ENCODE measurements at places on chromosomes 12 and 14. TPM values are rescaled to one million over a fixed set of nuclear protein-coding genes. Genes with fewer than 3 reads are reported as not detected.

GRCh38 chr12:6818222-6818621 is 3.4 kb upstream of the GPR162 start:
- no peaks in the 10 kb centered on the region for H3K36me3 ChIP-seq
- H3K27me3 ChIP-seq, result no peaks in the 10 kb centered on the region
- no peak overlapping the region for H3K4me3 ChIP-seq

DNA sequence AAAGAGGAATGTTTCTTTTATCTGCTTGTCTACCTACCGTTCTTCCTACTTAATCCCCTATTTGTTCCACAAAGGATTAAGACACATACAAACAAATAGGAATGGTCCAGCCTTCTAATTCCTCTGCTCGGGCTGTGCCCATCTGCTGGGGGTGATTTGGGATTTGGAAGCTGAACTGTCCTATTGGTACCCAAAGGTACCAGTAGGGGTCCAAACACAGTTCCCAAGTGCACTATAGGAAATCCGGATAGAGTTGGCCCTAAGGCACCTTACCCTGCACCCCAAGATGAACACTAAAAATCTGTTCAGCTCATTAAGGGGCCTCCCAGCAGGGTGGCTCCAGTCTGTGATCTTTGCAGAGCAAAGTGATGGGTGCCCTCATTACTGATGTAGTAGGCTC is 566.9 kb downstream of the NRXN3 start:
- no peaks in the 10 kb centered on the region for H3K27me3 ChIP-seq
- no peak overlapping the region for H3K27ac ChIP-seq
- H3K4me1 ChIP-seq, result no peaks in the 10 kb centered on the region
- H3K36me3 ChIP-seq, result no peaks in the 10 kb centered on the region

- H3K27ac ChIP-seq, result no peak overlapping the region
- H3K4me3 ChIP-seq, result no peak overlapping the region
- no peaks in the 10 kb centered on the region for H3K4me1 ChIP-seq
- DNase-seq, result peak; percentile 86
Measured at GRCh38 chr12:69154585-69155363, 84.6 kb upstream of the CPSF6 start.

Gene HOXC12
- total RNA-seq, result not detected

- peaks cover 30% of the 10 kb centered on the region for H3K4me1 ChIP-seq
- no peaks in the 10 kb centered on the region for H3K27me3 ChIP-seq
- DNase-seq, result peak; percentile 72
- H3K36me3 ChIP-seq, result peaks cover 96% of the 10 kb centered on the region
Measured at GRCh38 chr12:120101617-120102016, 14.9 kb downstream of the RAB35 start.

GRCh38 chr12:64669270-64669842 is 59.1 kb downstream of the RASSF3 start:
- peaks cover 100% of the 10 kb centered on the region for H3K4me1 ChIP-seq
- H3K27me3 ChIP-seq, result no peaks in the 10 kb centered on the region
- no peaks in the 10 kb centered on the region for H3K36me3 ChIP-seq
- peak overlapping the region; percentile 91 for H3K27ac ChIP-seq
- peak; percentile 73 for DNase-seq

Gene USP15
- total RNA-seq, result 21.4 TPM

Gene RPS6KA5
- total RNA-seq, result 10.6 TPM

DNA sequence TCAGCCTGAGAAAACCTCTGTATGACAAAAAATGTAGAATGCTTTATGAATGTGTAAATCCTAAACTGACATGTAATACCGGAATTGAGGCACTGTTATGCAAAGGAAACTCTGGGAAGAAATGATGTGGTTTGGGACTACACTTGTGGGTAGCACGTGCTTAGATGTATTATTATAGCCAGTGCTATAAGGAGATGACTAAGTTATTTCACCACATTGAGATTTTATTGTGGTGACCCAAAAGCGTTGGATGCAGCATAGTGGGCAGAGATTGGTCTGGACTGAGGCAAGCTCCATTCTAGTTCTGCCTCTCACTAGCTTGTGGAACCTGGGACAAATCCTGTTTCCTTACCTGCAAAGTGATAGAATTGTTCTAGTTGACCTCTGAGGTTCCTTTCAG is 172.2 kb downstream of the SNAPC1 start:
- no peaks in the 10 kb centered on the region for H3K36me3 ChIP-seq
- H3K27ac ChIP-seq, result no peak overlapping the region
- no peaks in the 10 kb centered on the region for H3K27me3 ChIP-seq

DNA sequence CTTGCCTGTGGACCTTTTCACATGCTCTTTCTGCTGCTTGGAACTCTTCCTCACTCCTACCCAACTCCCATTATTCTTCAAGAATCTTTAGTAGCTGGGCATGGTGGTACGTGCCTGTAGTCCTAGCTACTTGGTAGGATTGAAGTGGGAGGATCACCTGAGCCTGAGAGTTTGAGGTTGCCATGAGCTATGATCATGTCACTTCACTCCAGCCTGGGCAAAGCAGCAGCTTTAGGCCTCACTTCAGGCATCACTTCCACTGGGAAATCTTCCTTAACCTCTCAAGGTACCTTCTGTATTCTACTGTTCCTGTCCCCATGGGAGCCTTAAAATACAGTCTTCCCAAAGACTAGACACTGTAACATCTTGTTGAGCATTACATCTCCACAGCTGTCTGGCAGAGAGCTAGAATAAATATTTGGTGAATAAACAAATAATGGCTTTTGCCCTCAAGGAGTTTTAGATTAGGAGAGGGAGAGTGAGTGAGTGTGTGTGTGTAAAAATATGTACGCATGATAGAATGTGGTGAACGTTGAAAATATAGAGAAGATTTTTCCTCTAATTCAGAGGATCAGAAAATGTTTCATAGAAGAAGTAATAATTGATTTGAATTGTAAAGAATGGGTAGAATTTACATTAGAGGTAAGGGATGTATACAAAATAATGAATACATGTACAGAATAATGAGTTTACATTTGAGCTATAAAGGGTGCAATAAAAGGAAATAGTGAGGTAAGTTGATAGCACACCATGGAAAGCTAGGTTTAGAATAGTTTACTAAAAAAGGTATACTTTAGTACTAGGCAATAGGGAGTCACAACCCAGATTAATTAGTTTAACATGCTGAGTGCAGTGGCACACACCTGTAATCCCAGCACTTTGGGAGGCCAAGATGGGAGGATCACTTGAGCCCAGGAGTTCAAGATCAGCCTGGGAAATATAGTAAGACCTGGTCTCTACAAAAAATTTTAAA is 29.2 kb upstream of the BMAL2 start:
- no peaks in the 10 kb centered on the region for H3K27me3 ChIP-seq
- H3K36me3 ChIP-seq, result peaks cover 30% of the 10 kb centered on the region
- DNase-seq, result no peak
- H3K4me1 ChIP-seq, result no peaks in the 10 kb centered on the region
- H3K4me3 ChIP-seq, result no peak overlapping the region

Gene MYO1H
- total RNA-seq, result not detected

DNA sequence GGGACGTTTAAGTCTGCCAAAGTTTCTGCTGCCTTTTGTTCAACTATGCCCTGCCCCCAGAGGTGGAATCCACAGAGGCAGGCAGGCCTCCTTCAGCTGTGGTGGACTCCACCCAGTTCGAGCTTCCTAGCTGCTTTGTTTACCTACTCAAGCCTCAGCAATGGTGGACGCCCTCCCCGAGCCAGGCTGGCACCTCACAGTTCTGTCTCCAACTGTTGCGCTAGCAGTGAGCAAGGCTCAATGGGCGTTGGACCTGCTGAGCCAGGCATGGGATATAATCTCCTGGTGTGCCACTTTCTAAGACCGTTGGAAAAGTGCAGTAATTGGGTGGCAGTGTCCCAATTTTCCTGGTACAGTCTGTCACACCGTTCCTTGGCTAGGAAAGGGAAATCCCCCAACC is 444.7 kb downstream of the FLRT2 start:
- no peak for DNase-seq
- no peak overlapping the region for H3K27ac ChIP-seq
- H3K36me3 ChIP-seq, result no peaks in the 10 kb centered on the region
- no peaks in the 10 kb centered on the region for H3K27me3 ChIP-seq
- H3K4me3 ChIP-seq, result no peak overlapping the region
- H3K4me1 ChIP-seq, result no peaks in the 10 kb centered on the region

Gene CRACR2A
- 4.5 TPM for total RNA-seq

DNA sequence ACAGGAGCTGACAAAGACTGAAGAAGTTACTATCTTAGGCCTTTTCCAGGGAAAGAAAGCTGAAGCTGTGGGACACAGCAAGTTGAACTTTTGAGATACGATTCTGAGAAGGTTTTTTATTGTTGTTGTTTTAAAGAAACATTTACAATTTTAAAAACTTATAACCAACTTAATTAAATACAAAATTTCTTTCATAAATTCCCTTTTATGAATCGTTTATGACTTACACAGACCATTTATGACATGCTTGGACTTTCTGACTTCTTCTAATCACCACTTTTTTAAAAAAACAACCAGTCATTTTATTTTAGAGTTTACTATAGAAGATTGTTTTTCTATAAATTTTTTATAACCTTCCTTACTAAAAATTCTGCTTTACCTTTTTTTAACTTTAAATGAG is 68.7 kb downstream of the DHRS2 start:
- H3K4me1 ChIP-seq, result no peaks in the 10 kb centered on the region
- H3K27ac ChIP-seq, result no peak overlapping the region
- H3K36me3 ChIP-seq, result no peaks in the 10 kb centered on the region
- H3K27me3 ChIP-seq, result no peaks in the 10 kb centered on the region

Gene TMEM52B
- 0.14 TPM for total RNA-seq

Gene EPYC
- not detected for total RNA-seq

- peak overlapping the region; percentile 65 for H3K4me3 ChIP-seq
- H3K36me3 ChIP-seq, result no peaks in the 10 kb centered on the region
- DNase-seq, result peak; percentile 58
- H3K27ac ChIP-seq, result peak overlapping the region; percentile 98
- no peaks in the 10 kb centered on the region for H3K27me3 ChIP-seq
- peaks cover 43% of the 10 kb centered on the region for H3K4me1 ChIP-seq
Measured at GRCh38 chr14:90384543-90384911, 12.3 kb upstream of the CALM1 start.

Gene SOAT2
- not detected for total RNA-seq

DNA sequence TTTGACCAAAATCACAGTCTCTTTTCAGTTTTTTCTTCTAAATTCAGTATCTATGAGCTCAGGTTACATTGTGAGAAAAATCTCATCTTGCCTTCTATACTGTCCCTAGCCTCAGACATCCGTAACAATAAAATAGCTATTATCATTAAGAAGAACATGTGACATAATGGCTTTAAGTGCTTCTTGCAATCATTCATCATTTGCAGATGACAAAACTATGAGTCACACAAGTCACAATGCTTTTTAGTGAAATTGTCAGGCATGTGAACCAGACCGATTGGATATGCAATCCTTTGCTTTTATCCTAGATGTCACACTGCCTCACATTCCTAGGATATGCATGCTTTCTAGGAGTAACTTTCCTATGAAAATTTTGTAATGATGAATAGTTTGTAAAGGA is 313.1 kb downstream of the SLC6A15 start:
- H3K4me1 ChIP-seq, result no peaks in the 10 kb centered on the region
- no peaks in the 10 kb centered on the region for H3K27me3 ChIP-seq
- DNase-seq, result no peak
- no peak overlapping the region for H3K4me3 ChIP-seq

Gene GALNT16
- total RNA-seq, result 0.58 TPM

- H3K27me3 ChIP-seq, result no peaks in the 10 kb centered on the region
- peaks cover 93% of the 10 kb centered on the region for H3K4me1 ChIP-seq
- no peak for DNase-seq
- no peak overlapping the region for H3K27ac ChIP-seq
Measured at GRCh38 chr14:69671365-69672030, 60.1 kb downstream of the SUSD6 start.

DNA sequence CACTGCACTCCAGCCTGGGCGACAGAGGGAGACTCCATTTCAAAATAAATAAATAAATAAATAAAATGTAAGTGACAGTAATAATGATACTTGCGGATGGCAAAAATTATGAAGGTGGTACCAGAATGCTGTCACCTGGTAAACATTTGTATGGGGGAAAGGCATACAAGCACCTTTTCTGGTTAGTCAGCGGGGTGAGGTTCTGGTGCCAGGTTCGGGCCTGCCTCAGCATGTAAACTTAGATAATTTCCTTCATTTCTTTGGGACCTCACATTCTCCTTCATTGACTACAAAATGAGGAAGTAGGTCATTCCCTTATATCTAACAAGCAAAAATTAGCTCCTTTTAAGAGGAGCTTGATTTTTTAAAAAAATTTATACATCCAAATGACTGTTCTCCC is 10.8 kb downstream of the VTI1B start:
- H3K27ac ChIP-seq, result no peak overlapping the region
- H3K4me3 ChIP-seq, result no peak overlapping the region
- no peak for DNase-seq
- peaks cover 37% of the 10 kb centered on the region for H3K4me1 ChIP-seq

DNA sequence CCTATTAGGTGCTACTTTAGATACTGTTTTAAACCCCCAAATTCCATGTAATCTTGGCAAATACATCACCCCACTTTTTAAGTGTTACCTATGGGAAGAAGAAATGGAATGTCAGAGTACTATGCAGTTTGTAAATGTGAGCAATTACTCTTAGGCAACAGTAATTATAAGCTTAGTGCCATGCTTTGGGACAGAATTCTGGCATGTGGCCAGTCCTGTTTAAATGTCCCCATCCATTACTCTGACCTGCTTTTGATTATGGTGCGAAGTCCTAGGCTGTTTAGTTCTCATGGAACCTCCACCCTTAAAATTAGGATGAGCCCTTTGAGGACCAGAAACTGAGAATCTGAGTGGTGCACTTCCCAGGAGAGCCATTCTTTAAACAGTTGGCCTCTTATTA is 321.4 kb upstream of the RGS6 start:
- peak; percentile 21 for DNase-seq
- H3K27ac ChIP-seq, result no peak overlapping the region
- H3K27me3 ChIP-seq, result no peaks in the 10 kb centered on the region
- H3K4me3 ChIP-seq, result no peak overlapping the region

DNA sequence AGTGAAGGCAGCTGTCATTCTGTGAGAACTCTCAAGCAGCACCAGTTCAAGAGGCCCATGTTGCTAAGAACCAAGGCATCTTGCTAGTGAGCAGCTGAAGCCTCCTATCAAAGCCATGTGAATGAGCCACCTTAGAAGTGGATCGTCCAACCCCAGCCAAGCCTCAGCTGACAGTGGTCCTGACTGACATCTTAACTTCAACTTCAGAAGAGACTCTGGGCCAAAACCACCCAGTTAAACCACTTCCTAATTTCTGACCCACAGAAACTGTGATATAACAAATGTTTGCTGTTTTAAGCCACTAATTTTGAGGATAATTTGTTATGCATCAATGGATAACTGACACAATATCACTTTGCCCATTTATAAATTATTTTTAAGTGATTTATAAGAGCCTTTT is 256.0 kb downstream of the RPAP3 start:
- no peaks in the 10 kb centered on the region for H3K4me1 ChIP-seq
- H3K4me3 ChIP-seq, result no peak overlapping the region
- no peaks in the 10 kb centered on the region for H3K36me3 ChIP-seq
- DNase-seq, result no peak

Gene DAO
- not detected for total RNA-seq

DNA sequence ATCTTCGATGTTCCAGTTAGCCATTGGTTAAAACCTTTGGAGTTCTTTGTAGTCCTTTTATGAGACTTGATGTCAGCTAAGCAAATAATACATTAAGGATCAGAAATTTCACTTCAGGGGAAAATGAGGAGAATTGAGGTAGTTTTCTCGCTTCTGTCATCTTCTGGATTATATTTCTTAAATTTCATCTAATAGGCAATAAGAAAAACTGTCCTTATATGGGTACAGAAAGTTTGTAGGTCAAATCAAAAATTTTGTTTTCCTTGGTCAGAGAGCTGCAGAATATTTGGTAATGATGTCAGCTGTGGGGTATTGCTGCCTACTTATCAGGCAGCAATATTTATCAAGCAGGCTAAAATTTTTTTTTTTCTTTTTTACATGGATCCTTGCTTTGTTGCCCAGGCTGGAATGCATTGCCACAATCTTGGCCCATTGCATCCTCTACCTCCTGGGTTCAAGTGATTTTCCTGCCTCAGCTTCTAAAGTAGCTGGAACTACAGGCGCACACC is 37.1 kb downstream of the RIMKLB start:
- DNase-seq, result no peak
- H3K36me3 ChIP-seq, result no peaks in the 10 kb centered on the region
- peaks cover 34% of the 10 kb centered on the region for H3K4me1 ChIP-seq
- H3K27ac ChIP-seq, result peak overlapping the region; percentile 24

Gene COCH
- 3.0 TPM for total RNA-seq

Measured in stomach (tissue), 19 donors.